Suprapubic skin (tissue), 4 donors: ENCODE measurements at places on chromosomes 1 and 21.

GRCh38 chr1:47725511-47725991 is 271.6 kb downstream of the TRABD2B start:
- no peak for DNase-seq

GRCh38 chr1:46687093-46687659 is 15.5 kb downstream of the TEX38 start:
- no peak for DNase-seq

DNA sequence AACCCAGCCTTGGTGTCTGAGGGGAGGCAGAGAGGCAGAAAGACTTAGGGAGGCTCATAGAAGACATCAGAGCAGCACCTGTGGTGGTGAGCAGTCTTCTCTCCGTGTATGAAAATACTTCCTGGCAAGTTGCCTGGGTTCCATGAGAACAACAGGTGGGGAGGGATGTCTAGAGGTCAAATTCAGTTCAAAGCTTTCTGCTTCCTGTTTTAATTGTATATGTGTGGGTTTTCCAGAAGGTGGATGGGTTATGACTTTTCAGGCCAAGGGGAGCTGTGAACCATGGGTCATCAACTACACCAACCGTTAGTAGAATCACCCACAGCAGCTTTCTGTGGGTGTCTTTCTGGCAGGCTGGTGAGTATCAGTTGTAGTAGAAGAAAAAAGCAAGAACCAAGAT is 4.1 kb upstream of the FCRL2 start:
- DNase-seq, result no peak

GRCh38 chr1:15065736-15066135 is 87.8 kb upstream of the TMEM51 start:
- no peak for DNase-seq

DNA sequence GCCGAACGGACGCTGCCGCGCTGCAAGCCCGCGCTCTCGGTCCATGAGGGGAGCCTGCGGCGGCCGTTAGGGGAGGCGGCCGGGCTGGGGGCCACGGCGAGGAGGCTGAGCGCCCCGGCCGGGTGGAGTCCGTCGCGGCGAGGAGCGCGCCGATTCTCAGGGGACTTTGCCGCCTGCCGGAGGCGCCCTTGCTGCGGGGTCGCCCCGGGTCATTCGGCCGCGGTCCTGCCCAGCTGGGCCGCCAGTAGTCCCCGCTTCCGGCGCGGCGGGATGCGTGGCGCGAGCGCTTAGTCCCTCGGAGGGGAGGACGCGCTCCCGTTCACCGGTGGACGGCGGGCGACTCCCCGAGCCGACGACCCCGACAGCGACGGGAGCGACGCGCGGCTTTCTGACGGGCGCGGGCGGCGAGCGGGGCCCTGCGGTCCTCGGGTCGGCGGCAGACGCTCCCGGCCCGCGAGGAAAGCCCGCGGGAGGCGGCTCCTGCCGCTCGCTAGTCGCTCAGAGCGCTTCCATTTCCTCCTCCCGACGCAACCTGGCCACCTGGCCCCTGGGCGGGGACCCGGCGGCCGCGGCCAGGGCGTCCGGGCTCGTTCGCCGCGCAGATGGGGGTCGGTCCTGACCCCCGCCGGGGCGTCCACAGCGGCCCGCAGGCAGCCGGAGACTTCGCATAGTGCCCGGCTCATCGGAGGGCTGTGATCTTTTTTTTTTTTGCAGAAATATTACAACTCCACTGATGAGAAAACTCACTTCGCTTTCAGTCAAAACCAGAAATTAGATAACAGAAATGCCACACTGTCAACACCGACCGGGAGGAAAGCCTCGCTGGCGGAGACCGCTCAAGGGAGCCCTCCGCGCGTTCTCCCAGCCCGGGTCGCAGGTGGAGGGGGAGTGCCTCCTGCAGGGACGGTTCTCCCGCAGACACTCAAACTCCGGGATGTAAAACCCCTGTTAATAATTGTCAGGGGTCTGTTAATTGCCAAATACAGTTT is 641 bp upstream of the ZBTB21 start:
- peak; percentile 82 for DNase-seq
